ENCODE measurements at places on chromosomes 6 and 20. TPM values are rescaled to one million over a fixed set of nuclear protein-coding genes. Genes with fewer than 3 reads are reported as not detected.

SNAP25 gene
- total RNA-seq, result 0.65 TPM

GRCh38 chr20:17641993-17642392, 40.0 kb downstream of the RRBP1 start:
- H3K27ac ChIP-seq, result peak overlapping the region; percentile 22
- DNase-seq, result peak; percentile 66
- no peaks in the 10 kb centered on the region for H3K27me3 ChIP-seq
- peaks cover 61% of the 10 kb centered on the region for H3K4me1 ChIP-seq
- H3K36me3 ChIP-seq, result peaks cover 14% of the 10 kb centered on the region

DNA sequence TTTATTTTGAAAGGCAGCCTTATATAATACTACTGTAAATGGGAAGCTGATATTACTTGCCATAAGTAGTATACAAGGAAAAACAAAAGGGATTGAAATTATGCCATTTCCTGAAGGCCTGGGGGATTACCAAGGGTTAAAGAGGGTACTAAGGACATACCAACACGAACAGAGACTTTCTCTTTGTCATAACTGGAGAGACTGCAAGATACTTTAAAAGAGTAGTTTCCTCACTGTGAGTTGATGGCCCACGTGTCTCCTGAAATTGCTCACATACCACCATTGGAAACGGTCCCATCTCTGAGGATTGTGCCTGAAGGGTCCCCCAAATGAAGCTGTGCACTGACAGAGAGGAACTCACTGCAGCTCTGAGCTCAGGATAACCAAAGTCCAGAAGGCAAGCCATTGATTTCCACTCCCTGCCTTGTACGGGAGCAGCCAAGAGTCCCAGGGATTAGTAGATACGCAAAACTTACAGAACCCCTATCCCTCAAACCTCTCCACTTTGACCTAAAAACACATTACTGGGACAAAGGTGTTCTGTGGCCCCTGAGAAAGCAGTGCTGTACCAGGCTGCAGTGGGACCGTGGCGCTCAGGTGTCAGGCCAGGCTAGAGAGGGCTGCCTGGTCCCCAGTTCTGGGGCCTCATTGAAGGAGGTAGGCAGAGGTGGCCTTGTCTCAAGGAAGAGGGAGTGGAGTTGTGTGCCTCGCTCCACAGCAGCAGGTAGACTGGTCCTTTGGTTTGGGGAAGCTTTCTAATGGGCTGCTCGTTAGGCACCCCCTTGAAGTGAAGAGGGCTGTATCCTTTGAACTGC, 15.2 kb downstream of the PSMG4 start:
- no peaks in the 10 kb centered on the region for H3K4me1 ChIP-seq
- no peak overlapping the region for H3K4me3 ChIP-seq
- H3K27ac ChIP-seq, result no peak overlapping the region
- peak; percentile 62 for DNase-seq
- peaks cover 19% of the 10 kb centered on the region for H3K36me3 ChIP-seq

KIAA1755 gene
- 17.6 TPM for total RNA-seq

DNA sequence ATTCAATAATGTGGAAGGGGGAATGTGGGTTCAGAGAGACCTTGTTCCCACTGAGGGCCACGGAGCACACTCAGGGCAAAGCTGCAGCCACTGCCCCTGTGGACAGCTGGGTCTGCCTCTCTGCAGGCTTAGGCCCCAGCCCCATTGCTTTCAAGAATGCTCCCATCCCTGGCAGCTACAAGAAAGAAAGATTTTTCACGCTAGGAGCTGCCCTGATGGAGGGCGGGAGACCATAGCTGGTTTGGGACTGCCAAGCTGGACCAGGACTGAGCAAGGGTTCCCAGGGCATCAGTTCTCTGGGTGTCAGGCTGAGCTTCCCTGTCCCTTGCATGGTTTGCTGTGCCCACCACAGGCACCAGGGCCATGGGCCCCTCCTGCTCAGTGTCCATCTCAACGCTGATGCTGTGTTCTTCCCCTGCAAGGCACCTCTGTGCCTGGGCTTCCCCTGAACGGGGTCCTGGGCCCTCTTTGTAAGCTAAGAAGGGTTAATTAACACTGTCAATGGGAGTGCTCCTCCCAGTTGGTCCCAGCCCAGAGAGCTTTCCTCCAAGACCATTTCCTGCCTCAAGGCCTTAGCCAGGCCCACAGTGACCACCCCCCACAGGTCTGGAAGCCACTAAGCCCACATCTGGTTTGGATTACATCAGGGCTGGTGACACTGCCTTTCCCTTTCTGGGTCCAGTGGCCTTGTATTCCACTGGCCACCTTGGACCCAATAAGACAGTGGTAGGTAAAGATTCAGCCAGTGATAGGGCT, 8.4 kb downstream of the FOXS1 start:
- DNase-seq, result no peak
- no peaks in the 10 kb centered on the region for H3K36me3 ChIP-seq
- H3K4me1 ChIP-seq, result peaks cover 32% of the 10 kb centered on the region

PLEKHG1 gene
- 1.8 TPM for total RNA-seq

GRCh38 chr6:154258064-154258757, 98.4 kb downstream of the IPCEF1 start:
- no peaks in the 10 kb centered on the region for H3K4me1 ChIP-seq
- H3K27ac ChIP-seq, result no peak overlapping the region
- no peak for DNase-seq
- H3K4me3 ChIP-seq, result no peak overlapping the region
- H3K27me3 ChIP-seq, result no peaks in the 10 kb centered on the region

DNA sequence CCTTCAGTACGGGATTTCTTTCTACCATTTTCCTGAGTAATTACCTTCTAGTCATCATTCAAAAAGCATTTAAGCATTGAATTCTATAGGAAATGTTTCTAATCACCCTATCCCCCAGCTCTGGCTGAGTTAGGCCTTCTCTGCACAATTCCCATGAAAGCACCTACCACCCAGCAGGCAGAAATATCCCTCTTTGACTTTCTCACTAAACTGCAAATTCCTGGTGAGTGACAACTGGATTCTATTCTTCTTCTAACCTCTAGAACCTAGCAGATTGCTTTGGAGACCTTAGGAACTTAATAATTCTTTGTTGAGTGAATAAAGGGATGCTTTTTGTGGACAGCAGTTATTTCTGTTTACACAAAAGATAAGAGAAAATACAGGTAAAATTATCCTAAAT, 328.7 kb downstream of the LAMA2 start:
- H3K4me3 ChIP-seq, result no peak overlapping the region
- no peak for DNase-seq
- no peaks in the 10 kb centered on the region for H3K36me3 ChIP-seq
- H3K4me1 ChIP-seq, result peaks cover 7% of the 10 kb centered on the region

DNA sequence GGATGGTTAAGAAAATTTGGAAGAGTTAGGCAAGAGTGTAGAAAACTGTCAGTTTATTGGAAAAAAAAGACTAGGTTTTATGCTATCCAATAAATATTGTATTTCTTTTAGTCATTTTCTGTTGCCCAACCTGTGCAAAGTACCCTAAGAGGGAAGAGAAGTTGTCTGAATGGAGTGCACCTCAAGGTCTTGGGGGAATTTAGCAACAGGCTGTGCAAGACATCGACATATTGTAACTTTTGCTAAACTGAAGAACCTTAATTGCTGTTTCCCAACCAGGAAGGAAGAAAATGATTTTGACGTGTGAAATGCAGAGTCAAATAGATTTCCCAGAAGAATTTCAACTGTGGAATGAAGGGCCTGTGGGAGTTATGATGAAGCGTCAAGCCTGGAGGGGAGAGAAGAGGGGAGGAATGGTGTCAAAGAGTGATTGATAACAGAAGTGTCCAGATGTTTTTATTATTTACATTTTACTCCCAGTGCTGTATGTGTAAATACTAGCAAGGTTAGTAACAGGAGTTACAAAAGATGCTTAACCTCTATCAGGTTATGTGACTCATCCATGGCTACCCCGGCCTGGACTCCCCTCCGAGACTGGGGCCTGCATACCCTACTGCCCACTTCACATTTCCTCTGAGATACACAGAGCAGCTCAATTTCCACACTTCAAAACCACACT, 246.8 kb downstream of the MYLK4 start:
- H3K36me3 ChIP-seq, result no peaks in the 10 kb centered on the region
- H3K27ac ChIP-seq, result peak overlapping the region; percentile 97
- H3K27me3 ChIP-seq, result no peaks in the 10 kb centered on the region

COL19A1 gene
- total RNA-seq, result 2.0 TPM

GRCh38 chr6:108714101-108714765, 134.0 kb upstream of the ARMC2 start:
- DNase-seq, result no peak
- H3K4me3 ChIP-seq, result no peak overlapping the region
- H3K27me3 ChIP-seq, result no peaks in the 10 kb centered on the region
- no peak overlapping the region for H3K27ac ChIP-seq
- H3K4me1 ChIP-seq, result peaks cover 14% of the 10 kb centered on the region

DNA sequence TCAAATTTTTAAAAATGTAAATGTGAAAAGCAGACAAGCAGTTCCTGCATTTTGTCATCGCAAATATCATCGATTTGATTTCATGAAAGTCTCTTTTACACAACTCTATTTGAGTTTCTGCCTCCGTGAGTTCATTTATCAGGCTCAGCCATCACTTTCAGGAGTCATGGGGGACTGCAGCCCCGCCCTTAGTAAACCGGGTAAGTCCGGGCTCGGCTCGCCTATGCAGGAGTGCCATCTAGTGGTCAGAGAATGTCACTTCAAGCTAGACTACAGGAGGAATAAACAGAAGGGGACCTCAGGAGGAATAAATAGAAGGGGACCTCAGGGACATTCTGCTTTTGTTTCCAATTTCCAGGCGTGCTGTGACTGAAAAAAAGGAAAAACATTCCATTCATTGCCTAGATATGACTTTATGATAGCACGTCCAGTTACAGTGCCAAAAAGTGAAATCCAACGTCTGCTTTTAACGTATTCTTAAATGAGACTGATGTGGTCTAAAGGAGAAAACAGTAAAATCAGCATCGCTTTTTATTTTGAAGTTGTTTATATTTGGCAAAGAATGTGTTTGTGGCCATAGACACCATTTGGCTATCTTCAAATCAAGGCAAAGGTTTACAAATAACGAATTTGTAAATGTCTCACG, 333.9 kb downstream of the HACE1 start:
- H3K36me3 ChIP-seq, result no peaks in the 10 kb centered on the region
- DNase-seq, result no peak
- no peaks in the 10 kb centered on the region for H3K27me3 ChIP-seq
- peaks cover 34% of the 10 kb centered on the region for H3K4me1 ChIP-seq
- H3K27ac ChIP-seq, result no peak overlapping the region

DNA sequence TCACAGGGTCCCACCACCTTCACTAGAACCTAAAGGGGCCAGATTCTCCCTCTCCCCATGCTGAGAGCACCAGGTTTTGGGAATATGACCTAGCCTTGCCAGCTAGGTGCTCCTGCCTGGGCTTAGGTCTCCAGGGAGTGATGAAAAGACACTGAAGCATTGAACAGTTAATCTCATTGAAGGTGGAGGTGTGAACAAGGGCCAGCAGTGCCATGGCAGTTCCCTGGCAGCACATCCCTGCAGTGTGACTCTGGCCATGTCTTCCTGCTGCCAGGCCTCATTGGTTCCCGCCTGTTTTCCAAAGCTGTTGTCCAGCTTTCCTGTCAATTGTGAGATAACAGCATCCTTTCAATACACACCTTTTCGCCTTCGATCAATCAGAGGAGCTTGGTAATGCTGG, 10.9 kb downstream of the PPIL6 start:
- H3K4me1 ChIP-seq, result no peaks in the 10 kb centered on the region
- no peaks in the 10 kb centered on the region for H3K27me3 ChIP-seq

GRCh38 chr6:54440549-54440948, 132.3 kb downstream of the TINAG start:
- H3K4me3 ChIP-seq, result no peak overlapping the region
- H3K27me3 ChIP-seq, result peaks cover 2% of the 10 kb centered on the region
- peaks cover 1% of the 10 kb centered on the region for H3K36me3 ChIP-seq
- H3K27ac ChIP-seq, result no peak overlapping the region

SCAF8 gene
- 36.7 TPM for total RNA-seq

DNA sequence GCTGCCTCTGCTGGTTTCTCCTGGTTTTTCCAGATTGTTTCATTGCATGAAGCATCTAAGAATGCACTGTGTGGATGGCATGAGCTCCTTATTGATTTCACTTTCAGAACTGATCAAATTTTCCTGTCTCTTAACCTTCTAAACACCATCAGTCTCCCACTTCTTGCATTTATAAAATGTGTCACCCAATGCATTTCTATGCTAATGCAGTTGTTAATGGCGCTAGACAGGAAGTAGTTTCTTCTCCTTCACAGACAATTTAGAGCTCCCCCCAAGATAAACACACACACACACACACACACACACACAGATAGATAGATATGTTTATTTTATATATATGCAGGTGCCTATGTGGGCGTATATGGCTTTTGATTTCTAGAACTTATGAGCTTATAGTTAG, 45.6 kb upstream of the FOXA2 start:
- H3K27ac ChIP-seq, result no peak overlapping the region
- H3K36me3 ChIP-seq, result no peaks in the 10 kb centered on the region
- peaks cover 19% of the 10 kb centered on the region for H3K27me3 ChIP-seq
- H3K4me3 ChIP-seq, result no peak overlapping the region

DNA sequence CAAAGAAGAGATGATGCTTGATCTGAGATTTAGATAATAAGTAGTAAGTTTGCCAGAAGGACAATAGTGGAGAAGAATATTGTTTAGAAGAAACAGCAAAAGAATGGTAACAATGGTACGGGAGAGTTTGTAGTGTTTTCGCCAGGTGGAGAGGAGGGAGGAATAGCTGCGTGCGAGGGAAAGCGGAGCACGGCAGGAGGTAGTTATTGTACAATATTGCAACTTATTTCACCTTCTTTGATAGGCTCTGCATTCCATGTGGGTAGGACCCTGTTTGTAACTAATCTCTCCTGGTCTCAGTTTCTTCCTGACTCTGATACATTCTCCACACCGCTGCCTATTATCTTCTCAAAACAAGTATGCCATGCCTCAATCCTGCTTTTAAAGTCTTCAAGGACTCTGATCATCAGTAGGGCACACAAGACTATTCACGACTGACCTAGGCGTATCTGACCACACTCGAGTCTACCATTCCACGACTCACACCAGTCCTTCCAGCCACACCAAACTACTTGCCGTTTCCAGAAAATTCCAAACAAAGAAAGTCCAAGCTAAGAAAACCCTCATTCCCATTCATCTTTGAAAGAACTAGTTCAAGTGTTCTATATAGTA, 1.1 kb downstream of the PPIL4 start:
- H3K36me3 ChIP-seq, result peaks cover 2% of the 10 kb centered on the region
- peaks cover 37% of the 10 kb centered on the region for H3K4me1 ChIP-seq
- peak overlapping the region; percentile 95 for H3K4me3 ChIP-seq
- H3K27me3 ChIP-seq, result no peaks in the 10 kb centered on the region

PNPLA1 gene
- not detected for total RNA-seq

DNA sequence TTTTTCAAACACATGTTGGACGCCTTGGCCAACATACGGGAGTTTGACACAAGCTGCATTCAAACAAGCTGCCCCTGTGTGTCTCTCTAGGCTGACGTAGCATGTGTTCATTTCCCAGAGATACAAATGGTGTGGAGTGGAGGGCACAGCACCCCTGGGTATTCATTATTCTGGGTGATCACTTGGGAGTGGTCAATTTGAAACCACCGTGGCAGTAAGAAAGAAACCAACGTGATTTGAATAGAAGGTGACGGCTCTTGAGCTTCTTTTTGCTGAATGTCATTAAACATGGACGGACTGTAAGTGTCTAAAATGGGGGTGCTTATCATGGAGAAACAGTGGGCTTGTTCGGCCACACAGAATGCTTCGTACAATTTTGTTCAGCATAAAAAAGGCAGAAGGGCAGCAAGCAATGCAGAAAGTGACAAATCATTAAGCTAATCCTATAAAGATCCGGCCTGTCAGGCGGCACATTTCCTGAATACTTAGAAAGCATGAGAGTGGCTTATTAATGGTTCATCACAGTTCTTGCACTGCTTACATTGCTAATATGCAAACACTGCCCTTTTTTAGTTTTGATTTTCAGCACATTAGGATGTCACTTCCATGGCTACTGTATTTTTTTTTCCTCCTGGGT, 1261.9 kb upstream of the CITED2 start:
- no peak overlapping the region for H3K4me3 ChIP-seq
- peaks cover 23% of the 10 kb centered on the region for H3K4me1 ChIP-seq
- no peak overlapping the region for H3K27ac ChIP-seq
- H3K36me3 ChIP-seq, result no peaks in the 10 kb centered on the region
- H3K27me3 ChIP-seq, result no peaks in the 10 kb centered on the region
- DNase-seq, result no peak

Data from chondrocyte (in vitro differentiated cells).